M059J (cell line): ENCODE measurements at places on chromosomes 5 and 9. TPM values are rescaled to one million over a fixed set of nuclear protein-coding genes. Genes with fewer than 3 reads are reported as not detected.

DNA sequence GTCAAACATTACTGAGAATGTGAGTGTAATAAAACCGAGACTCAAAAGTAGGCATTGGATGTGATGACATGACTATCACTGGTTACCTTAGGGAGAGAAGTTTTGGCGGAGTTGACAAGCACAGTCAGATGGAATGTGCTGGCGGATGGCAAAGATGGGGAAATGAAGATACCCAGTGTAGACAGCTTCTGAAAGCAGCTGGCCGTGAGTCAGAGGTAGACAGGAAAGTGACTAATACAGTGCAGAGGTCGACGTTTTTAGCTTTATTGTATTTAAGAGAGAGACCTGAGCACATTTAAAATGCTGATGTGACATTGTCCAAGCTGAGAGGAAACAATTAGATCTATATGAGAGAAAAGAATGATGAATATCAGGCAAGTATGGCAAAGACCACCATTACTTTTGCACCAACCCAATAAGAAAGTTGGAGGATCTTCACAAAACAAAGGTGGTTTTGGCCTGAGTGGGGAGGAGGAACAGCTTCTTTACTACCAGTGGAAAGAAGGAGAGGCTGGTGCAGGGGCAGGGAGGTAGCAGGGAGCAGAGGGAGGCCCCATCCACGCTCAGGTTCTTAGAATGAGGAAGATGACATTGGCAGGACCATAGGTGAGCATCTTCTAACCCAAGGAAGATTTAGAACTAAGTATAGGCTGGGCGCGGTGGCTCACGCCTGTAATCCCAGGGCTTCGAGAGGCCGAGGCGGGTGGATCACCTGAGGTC, 36.7 kb upstream of the KCNIP1 start:
- peak; percentile 93 for DNase-seq

GRCh38 chr5:157541447-157542118, 34.0 kb downstream of the ADAM19 start:
- no peak for DNase-seq

NPM1 gene
- total RNA-seq = 1,019 and 1,223 TPM in 2 replicates

KIF20A gene
- total RNA-seq = 90.2 and 133 TPM in 2 replicates

GRCh38 chr9:8621416-8621815, 821.8 kb upstream of the DMAC1 start:
- no peak for DNase-seq

- no peak for DNase-seq
Measured at GRCh38 chr9:134272302-134273023, 53.8 kb upstream of the RXRA start.

PLAA gene
- total RNA-seq = 48.4 and 52.7 TPM in 2 replicates

ANXA1 gene
- 608 and 753 TPM in 2 replicates for total RNA-seq

- no peak for DNase-seq
Measured at GRCh38 chr5:141617682-141618029, 1.1 kb downstream of the DIAPH1 start.

GRCh38 chr9:129665389-129665775, at the start of gene PRRX2:
PRRX2 (plus strand) TSS chr9:129665647; CDS start chr9:129665868, 221 bp downstream.
- no peak for DNase-seq

GRCh38 chr9:100186356-100186755, 87.3 kb downstream of the INVS start:
- DNase-seq = peak; percentile 77
